Breast epithelium (tissue), 4 donors: ENCODE measurements at places on chromosomes 1 and 21.

GRCh38 chr1:200037904-200038303 lies 10.4 kb downstream of the NR5A2 start:
- H3K36me3 ChIP-seq: no peaks in the 10 kb centered on the region
- H3K4me3 ChIP-seq: no peak overlapping the region
- peaks cover 14% of the 10 kb centered on the region for H3K4me1 ChIP-seq

DNA sequence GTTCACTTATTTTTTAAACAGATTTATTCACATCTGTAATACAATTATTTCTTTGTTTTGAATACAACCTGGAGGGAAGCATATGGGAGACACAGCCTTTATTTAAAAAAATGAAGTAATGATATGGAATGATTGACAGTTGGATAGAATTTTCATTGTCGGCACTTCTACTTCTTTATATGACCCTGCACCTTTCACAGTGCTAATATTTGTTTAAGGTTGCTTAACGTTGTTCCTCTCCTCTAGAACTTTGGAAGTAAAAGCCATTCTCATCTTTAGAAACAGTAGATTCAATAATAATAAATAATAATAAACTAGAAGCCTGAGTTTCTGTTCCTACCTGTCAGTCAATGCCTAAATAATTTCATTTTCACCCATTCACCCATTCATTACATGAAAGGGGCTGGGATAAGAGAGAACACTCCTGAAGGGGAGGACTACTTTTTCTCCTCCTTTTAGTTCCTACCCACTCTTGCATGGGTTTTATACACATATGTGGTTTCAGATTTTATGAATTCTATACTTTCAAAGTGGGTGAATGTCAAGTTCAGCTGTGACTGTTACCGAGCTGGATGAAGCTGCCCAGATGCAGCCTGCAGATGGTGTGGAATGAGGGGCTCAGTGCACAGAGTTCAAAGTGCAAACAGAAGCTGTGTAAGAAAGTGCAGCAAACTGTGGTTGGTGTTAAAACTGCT lies 9.4 kb downstream of the RUNX1 start:
- H3K27ac ChIP-seq: no peak overlapping the region
- no peaks in the 10 kb centered on the region for H3K27me3 ChIP-seq
- H3K4me3 ChIP-seq: no peak overlapping the region
- no peak for DNase-seq
- no peaks in the 10 kb centered on the region for H3K4me1 ChIP-seq

DNA sequence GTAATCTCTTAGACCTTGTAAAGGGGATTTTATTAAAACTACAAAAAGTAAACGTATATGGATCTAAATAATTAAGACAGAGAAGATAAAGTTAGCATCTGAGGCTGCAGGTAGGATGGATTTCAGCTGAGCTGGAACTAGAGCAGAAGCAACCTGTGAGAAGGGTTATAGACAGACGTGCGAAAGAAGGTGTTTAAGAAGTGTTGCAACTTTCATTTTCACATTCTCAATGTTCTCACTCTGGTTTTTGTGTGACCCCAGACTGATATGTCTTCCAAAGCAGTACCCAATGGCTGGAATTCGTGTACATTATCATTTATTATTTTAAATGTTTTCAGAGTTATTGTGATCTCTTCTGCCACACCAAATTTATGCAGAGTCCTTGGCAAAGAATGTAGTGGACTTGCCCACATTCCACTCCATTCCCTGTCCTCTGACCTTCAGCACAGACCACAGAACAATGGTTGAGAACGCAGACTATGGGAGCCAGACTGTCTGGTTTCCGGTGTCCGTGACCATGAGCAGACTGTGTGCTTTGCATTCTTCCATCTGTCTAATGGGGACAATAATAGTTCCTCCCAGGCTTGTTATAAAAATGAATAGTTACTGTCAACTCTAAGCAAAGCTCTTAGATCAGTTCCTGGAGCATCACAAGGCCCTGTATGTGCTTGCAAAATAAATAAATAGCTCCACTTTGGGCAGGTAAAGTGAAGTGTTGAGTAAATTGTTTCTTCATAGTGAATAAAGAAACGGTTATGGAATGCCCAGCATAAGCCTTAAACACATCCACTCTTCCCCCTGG lies 140.6 kb upstream of the SAMSN1 start:
- no peak for DNase-seq
- H3K27me3 ChIP-seq: no peaks in the 10 kb centered on the region
- no peak overlapping the region for H3K27ac ChIP-seq
- H3K36me3 ChIP-seq: no peaks in the 10 kb centered on the region
- H3K4me1 ChIP-seq: no peaks in the 10 kb centered on the region

- H3K27ac ChIP-seq: no peak overlapping the region
- no peaks in the 10 kb centered on the region for H3K27me3 ChIP-seq
- H3K4me3 ChIP-seq: no peak overlapping the region
- H3K36me3 ChIP-seq: no peaks in the 10 kb centered on the region
These were observed 479.9 kb upstream of the BRINP3 start for GRCh38 chr1:190957565-190957964.

DNA sequence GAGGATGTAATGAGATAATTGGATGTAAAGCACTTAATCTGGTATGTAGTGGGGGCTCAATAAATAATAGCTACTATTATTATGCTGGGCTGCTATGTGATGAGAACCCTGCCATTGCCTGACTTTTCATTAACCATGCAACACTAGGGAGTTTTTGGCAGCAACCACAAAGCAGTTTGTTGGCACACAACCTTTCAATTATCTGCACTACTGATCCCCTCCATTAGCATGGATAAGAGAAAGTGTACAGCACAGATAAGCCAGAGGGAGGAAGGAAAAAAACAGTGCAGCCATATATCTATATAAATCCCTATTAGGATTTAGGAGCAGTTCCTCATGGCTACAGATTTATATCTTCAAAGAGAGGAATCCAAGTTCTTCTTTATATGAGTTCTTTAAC lies 498.5 kb downstream of the NUF2 start:
- H3K27ac ChIP-seq: no peak overlapping the region
- no peak overlapping the region for H3K4me3 ChIP-seq
- no peaks in the 10 kb centered on the region for H3K4me1 ChIP-seq
- H3K27me3 ChIP-seq: no peaks in the 10 kb centered on the region

DNA sequence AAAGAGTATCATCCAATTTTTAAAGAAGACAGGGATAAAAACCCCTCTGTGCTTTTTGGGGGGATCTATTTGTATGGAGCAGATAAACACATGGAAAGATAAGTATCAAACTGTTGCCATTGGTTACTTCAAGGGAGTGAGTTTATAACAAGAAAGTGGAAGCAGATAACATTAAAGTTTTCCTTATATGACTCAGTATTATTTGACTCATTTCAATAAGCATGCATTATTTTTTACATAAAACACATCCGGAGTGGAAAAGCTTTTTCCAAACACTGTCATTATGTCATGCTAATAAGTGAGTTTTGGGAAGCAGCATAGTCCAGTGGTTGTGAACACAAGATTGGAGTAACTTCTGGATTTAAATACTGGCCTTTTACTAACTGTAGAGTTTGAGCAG lies 452.2 kb downstream of the LTN1 start:
- no peak overlapping the region for H3K4me3 ChIP-seq
- H3K27me3 ChIP-seq: no peaks in the 10 kb centered on the region
- H3K36me3 ChIP-seq: no peaks in the 10 kb centered on the region
- no peaks in the 10 kb centered on the region for H3K4me1 ChIP-seq
- no peak overlapping the region for H3K27ac ChIP-seq

DNA sequence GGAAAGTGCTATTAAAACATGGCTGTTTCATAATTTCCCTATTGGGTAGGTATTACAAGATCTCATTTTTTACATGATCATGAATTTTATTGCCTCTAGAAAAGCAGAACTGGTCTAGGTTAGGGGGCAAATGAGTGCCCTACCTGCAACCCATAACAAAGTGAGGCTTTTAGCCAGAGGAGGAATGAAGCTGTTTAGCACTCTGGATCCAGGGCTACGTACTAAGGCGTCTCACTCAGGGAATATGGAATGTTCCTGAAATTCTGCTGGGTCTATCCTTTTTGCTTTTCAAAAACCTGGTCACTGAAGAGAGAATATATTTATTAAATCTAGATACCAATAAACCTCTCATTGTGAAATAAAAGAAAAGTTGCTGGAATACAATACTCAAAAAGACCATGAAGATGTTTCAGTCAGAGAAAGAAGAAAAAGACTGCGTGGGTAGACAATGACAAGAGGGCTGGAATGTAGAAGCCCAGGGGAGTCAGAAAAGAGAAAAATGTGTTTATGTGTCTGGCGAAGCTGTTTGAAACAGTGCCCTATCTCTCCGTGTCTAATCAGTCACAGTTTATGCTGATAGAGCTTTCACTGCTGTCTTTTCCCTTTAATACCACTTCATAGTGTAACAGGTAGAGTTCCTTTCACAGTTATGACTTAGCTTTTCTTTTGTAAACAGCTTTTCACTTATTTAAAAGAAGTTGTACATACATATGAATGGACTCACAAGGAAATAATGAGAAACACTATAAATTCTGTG lies 25.0 kb upstream of the SYDE2 start:
- peak overlapping the region; percentile 26 for H3K27ac ChIP-seq
- peaks cover 9% of the 10 kb centered on the region for H3K4me1 ChIP-seq
- DNase-seq: no peak
- no peaks in the 10 kb centered on the region for H3K36me3 ChIP-seq

GRCh38 chr1:23555986-23556634 lies 3.2 kb downstream of the ID3 start:
- H3K27ac ChIP-seq: peak overlapping the region; percentile 93
- H3K4me3 ChIP-seq: peak overlapping the region; percentile 68
- H3K27me3 ChIP-seq: no peaks in the 10 kb centered on the region
- H3K4me1 ChIP-seq: peaks cover 7% of the 10 kb centered on the region

DNA sequence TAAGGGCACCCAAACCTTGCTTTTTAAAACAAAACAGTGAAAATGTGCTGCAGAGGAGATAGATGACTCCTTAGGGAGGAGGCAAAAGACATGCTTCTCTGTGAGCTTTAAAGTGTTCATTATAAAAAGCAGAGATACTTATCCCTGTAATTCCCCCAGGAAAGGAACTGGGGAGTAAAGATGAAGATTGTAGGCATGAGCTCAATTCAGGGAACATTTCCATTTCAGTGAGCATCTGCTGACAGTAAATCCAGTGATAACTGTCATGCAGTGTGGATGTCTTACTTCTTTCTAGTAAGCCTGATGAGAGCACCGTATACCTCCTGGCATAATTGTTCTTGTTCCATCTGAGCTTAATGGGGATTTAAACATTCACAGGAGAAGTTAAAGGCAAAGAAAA lies 1296.5 kb downstream of the MRPL39 start:
- no peaks in the 10 kb centered on the region for H3K4me1 ChIP-seq
- H3K27ac ChIP-seq: no peak overlapping the region
- no peaks in the 10 kb centered on the region for H3K36me3 ChIP-seq
- no peaks in the 10 kb centered on the region for H3K27me3 ChIP-seq

DNA sequence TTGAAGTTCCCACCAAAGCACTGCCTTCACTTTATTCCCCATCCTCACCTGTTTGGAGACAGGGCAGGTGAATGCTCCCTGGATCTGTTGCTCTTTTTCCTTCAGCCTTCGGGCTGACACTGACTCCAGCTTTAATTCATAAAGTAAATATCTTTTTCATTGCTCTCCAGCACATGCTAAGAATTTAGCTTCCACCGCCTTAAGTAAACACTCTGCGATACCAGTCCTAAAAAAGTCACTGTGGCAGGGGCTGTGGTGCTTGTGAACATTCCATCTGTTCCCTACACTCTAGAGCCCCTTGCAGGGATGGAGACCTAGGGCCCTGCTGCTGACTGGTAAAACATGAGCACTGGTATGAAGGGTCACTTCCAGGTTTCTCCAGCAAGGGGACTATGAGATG lies 896 bp upstream of the PLA2G2A start:
- no peaks in the 10 kb centered on the region for H3K36me3 ChIP-seq
- DNase-seq: no peak

DNA sequence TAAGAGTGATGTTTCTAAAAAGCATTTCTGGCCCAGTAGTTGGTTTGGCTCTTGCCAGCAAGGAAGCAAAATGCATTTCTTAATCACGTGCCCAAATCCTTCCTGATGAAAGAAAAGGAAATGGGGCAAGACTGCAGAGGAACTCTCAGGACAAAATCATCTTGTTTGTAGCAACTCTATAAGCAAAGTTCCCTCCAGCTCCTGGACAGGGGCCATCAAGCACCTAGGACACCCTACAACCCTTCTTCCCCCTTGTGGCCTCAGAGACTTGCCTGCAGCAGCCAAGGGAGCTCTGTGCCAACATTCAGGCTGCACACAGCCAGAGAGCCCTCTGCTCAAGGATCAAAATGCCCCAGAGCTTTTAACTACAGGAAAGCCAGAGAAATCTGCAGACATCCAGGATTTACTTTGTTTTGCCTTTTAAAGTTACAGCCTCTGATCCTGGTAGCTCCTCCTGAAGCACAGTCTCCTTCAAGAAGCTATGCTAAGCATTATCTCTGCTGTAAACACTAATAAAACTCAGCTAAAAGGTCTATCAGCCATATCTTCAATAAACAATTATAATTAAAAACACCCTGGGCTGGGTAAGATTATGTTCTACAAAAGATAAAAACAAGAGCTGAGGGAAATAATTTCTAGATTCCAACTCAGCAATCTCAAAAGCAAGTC lies 105.0 kb downstream of the KIAA0319L start:
- DNase-seq: peak; percentile 52
- H3K4me1 ChIP-seq: peaks cover 12% of the 10 kb centered on the region
- peak overlapping the region; percentile 70 for H3K27ac ChIP-seq
- no peaks in the 10 kb centered on the region for H3K27me3 ChIP-seq
- H3K36me3 ChIP-seq: no peaks in the 10 kb centered on the region

DNA sequence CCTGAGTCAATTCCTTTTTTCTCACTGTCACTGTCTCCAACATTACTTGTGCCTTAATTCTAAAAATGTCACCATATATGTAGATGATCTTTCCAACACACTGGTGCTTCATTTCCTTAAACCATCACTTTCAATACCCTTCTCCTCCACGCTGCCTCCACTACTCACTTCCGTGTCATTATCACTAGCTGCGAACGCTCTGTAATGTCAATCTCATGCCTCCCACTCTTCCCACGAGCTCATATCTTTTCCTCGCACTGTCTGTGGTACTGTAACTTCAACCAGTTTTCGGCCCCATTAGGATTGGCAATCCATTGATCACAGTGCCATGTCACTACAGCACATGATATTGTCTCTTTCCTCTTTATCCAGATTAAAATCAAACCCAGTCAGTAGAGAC lies 61.6 kb downstream of the PLD5 start:
- no peaks in the 10 kb centered on the region for H3K4me1 ChIP-seq
- no peaks in the 10 kb centered on the region for H3K36me3 ChIP-seq
- no peak overlapping the region for H3K4me3 ChIP-seq
- DNase-seq: no peak
